Cardiac muscle cell (in vitro differentiated cells and primary cell): ENCODE measurements at places on chromosomes 2 and 18.

DNA sequence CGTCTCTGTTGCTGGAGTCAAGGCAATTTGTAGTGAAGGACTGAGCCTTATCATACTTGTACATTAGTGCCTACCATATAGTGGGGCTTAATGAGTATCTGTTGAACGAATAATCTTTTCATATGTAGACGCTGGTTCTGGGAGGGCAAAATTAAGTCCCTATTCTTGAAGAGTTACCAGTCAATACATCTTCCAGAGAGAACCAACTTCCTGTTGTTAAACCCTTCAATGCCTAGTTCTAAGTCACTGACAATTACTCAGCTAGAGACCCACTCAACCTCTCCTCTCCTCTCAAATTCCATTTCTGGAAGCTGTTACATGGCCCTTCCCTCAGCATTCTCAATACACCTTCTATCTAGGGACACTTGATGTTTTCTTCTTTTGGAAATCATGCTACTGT lies 1.1 kb upstream of the MOB4 start:
- peak; percentile 31 for DNase-seq

DNA sequence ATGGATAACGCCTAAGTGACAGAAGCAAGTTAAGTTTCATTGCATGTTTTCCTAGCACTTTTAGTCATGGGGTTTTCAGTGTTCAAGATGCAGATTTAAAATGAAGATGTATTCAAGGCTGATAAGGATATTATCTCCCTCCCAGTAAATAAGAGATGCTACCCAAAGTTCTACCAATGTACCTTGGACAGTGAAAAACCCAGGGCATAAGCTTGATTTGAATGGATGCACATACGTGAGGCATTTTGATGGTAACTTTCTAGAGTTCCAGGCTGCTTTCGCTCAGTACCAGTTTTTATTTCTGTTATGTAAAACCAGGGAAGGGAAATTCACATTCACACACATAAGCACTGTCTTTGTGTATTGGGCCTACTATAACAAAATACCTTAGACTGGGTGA lies 90.3 kb downstream of the STK39 start:
- no peak for DNase-seq

GRCh38 chr2:233217892-233218377 lies 33.5 kb upstream of the ATG16L1 start:
- no peak for DNase-seq

GRCh38 chr2:96391153-96391827 lies 55.7 kb downstream of the NCAPH start:
- no peak for DNase-seq

- no peak for DNase-seq
These were observed 486.7 kb downstream of the EPHA4 start for GRCh38 chr2:221085341-221085900.

DNA sequence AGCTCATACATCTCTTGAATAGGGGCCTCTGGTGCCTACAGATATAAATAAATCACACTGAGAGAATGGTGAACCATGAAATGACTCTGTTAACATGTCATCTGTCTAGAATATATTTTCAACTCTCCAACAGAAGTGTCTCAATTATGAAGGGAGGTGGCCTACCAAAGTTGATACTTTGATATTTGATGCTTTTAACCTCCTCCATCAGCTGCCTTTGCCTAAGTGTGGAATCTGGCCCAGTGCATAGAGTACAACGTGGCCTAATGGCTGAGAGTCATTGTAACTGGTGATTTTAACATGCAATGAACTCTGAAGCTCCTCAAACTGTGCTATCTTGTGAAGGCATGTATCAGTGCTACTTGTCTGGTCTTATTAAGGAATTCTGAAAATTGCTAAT lies 93.4 kb downstream of the MYO3B start:
- DNase-seq = peak; percentile 25

DNA sequence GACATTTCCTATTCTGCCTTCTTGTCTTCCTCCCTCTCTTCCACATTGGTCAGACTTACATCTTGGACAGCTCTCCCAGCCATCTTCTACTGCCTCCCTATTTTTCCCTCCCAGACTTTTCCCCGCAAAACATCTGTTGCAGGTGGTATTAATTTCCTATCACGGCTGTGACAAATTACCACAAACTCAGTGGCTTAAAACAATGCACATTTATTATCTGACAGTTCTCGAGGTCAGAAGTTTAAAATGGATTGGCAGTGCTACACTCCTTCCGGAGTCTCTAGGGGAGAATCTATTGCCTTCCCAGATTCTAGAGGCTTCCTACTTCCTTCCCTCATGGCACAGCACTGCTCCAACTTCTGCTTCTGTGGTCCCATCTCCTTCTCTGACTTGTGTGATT lies 33.3 kb downstream of the STRADB start:
- DNase-seq = no peak

DNA sequence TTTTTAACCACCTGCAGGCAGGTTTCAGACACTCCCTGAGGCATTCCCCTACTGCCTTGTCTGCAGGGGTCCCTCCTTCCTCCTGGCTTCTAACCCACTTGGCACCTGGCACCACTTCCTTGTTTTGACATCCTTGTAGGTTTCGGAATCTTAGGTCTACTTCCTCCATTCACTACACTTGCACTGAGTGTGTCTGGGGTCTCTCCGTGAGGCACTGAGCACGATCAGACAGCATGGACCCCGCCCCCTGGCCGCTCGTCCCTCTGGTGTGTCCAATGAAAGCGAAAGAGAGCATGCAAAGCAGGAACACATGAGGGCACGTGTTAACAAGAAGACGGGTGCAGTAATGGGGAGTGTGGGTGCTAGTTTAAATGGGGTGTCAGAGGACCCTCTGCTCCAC lies 63.8 kb downstream of the HAUS1 start:
- no peak for DNase-seq

DNA sequence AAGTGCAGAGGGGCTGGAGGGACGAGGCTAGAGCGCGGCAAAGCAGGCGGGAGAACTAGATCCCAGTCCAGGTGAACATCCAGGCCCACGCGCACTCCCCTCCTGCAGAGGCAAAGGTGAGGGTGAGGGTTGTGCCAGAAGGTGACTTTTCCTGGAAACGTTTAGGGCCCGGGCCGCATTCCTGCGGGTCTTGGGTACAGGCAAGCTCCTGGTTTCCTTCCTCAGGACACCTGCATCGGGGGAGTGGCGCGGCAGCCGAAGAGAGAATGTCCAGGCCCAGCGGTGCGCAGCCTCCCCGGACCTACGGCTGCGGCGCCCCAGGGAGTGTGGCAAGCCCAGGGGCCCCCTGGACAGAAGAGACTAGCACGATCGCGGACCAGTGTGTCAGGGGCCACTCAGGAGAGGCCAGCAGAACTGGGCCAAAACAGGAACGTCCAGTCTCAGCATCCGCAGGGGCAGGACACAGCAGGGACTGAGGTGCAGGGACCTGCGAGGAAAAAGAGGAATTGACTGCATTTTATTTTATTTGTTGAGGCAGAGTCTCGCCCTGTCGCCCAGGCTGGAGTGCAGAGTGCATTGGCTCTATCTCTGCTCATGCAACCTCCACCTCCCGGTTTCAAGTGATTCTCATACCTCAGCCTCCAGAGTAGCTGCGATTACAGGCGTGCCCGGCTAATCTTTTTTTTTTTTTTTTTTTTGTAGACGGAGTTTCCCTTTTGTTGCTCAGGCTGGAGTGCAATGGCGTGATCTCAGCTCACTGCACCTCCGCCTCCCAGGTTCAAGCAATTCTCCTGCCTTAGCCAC lies 8.7 kb upstream of the IMPA2 start:
- no peak for DNase-seq

DNA sequence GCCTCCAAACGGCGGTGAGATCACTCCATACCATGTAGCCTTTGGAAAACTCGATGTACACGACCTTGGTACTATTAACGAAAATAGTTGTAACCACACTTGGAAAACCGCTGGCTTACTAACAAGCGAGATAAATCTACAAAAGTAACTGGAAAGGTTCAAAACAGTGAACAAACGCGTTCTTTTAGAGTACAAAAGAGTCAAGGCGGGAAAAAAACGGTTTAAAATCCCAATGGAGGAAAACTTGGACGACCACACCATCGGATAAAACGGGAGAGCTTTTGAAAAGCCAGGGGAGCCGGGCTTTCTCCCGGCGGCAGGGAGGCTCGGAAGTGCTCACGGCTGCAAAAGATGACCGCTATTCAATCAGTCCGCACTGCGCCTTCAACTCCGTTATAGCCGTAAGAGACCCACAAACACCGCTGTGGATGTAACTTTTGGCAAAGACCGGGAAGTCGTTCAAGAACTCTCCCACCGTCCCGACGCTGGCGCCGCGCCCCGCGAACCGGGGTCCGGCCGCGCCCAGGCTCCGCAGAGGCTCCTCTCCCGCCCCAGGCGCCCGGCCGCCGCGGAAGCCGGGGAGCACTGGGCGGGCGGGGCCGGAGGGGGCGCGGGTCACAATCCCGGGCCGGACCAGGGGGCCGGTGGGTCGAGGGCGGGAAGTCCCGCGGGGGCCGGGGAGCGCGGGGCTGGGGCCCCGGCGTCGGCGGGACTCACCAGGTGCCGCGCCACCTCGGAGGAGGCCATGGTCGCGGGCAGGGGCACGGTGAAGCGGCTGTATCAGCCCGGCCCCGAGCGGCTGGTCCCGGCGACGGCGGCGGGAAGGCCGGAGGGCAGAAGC lies 465 bp downstream of the SEPTIN10 start:
- DNase-seq = peak; percentile 62

- DNase-seq = no peak
These were observed 185.6 kb downstream of the RIT2 start for GRCh38 chr18:42929857-42930256.

DNA sequence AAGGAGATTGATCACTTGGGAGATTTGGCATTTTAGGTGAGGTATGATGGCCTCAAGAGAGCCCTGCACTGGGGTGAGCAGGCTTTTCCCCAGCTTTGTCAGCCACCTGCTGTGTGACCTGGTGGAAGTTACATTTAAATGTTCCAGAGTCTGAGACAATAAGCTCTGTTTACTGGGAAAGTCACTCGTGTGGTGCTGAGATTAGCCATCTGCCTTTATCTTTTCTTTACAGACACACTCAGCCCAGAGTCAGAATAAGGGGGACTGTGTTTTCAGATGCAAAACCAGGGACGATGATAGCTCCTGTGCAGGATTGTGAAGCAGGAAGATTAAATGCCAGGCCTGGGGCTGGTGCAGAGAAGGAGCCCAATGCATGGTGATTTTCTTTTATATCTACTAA lies 47.9 kb downstream of the SH3RF3 start:
- no peak for DNase-seq

DNA sequence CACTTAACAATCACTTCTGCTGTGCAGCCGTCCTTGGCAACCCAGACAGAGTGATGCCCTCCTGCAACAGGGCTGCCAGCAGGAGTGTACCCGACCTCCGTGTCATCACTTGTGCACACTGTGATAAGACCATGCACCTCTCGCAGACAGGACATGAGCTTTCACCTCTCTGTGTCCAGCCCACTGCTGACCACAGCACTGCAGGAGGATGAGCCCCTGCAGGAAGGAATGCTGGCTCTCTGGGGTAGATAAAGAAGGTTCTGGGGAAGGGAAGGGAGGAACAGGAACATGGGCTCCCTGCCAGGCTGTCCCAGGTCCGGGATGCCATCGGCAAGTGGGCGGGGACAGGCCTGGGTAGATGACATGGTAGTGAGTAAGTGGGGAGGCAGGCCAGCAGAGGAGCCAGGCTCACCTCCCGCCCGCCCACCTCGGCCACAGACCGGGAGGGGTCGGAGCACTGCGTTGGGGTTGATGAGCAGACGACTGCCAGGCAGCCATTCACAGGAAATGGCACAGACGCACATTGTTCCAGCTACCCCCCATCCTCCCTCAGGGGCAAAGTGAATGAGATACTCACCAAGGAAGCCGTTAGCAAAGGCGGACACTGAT lies 18.6 kb upstream of the COL6A3 start:
- peak; percentile 81 for DNase-seq

DNA sequence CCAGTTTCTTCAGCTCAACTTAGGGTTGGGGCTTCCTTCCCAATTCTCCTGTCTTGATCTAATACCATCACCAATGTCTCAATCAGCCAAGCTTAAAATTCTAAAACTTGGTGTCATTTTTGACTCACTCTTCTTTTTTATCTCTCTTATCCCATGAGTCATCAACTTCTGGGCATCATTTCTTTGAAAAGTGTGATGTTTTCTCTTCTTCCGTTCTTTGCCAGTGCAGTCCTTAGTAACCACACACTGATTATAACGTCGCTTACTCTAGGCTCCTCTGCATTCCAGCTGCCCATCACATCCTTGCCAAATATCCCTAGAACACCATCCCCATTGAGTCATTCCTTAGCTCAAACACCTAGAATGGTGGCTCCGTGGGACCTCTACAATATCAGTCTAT lies 27.4 kb upstream of the MRO start:
- DNase-seq = peak; percentile 60

DNA sequence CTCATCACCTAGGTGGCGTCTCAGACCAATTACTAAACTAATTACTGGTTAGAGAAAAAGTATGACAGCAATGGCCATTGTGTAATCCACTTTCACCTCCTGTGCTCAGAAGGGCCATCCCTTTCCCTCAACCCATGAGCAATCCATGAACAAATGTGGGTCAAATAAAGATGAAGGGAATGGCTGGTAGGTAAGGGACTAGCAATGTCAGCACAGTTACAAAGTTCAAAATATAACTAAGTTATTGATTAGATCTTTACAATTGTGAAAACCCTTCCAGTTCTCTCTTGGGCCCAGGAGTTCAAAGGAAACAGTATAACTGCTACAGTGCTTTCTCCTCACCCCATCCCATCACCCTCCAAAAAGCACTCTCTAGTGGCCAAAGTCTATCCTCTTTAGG lies 98.3 kb downstream of the DTNA start:
- DNase-seq = no peak

- no peak for DNase-seq
These were observed 28.7 kb downstream of the SH2D6 start for GRCh38 chr2:85447222-85447585.

DNA sequence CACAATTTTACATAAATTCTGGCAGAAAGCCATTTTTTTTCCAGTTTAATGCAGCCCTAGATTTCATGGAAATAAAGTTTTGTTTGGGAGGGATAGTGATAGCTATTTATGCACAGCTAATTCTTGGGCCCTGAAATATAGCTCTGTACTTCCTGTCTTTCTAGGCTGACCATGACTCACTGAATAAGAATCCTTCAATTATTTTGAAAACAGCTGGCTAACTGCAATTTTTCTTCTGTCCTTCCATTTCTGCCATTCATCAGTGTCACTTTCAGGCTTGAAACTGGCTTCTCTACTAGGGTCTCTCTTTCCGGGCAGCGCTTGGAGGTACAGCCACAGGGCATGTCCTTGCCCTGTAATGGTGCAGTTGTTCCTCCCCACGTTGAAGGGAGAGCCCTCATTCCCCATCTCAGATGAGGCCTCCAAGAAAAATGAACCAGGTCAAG lies 97.1 kb upstream of the TMEM178A start:
- peak; percentile 83 for DNase-seq

DNA sequence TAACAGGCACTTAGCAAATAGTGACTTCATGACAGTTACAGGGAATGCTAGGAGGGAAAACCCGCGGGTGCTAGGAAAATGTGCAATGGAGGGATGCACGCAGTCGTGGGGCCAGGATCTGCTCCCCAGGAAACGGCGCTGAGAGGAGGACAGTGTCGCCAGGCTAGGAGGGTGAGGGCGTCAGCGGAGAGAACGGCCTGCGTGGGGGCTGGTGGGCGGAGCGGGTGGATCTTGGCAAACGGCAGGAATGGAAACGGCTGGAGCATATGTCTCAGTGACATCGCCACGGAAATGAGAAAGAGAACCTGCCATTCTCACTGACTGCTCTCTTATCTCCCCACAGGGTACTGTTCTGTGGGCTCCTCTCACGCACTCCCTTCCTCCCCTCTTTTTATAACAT lies 478.5 kb upstream of the ID2 start:
- DNase-seq = peak; percentile 39

GRCh38 chr2:222434204-222434603 lies 9.9 kb downstream of the SGPP2 start:
- no peak for DNase-seq

GRCh38 chr18:10482985-10483949 lies 28.8 kb downstream of the APCDD1 start:
- no peak for DNase-seq

GRCh38 chr2:148184976-148185375 lies 164.1 kb downstream of the MBD5 start:
- DNase-seq = no peak
